ENCODE measurements at places on chromosomes 5 and 9. TPM values are rescaled to one million over a fixed set of nuclear protein-coding genes. Genes with fewer than 3 reads are reported as not detected.

Gene EFNA5
- total RNA-seq: 11.1 TPM

Gene CLTA
- total RNA-seq: 205 TPM

Gene CCNO
- not detected for total RNA-seq

Gene GPRIN1
- total RNA-seq: 8.0 TPM

Gene GPX8
- 85.6 TPM for total RNA-seq

Gene ZFYVE16
- 17.6 TPM for total RNA-seq

Gene PTTG1
- 172 TPM for total RNA-seq

Gene RNF208
- total RNA-seq: not detected

Gene FOXD4L6
- 0.37 TPM for total RNA-seq

Gene HK3
- not detected for total RNA-seq

Gene CDC20B
- not detected for total RNA-seq

Gene IL3
- total RNA-seq: not detected

Gene PCDHGC5
- total RNA-seq: 2.9 TPM

Gene TLX3
- total RNA-seq: not detected

Gene GRIA1
- under 0.01 TPM for total RNA-seq

Gene MOCS2
- total RNA-seq: 41.6 TPM

Gene LCN9
- total RNA-seq: not detected

Gene CCDC192
- total RNA-seq: not detected

Gene CDO1
- 7.3 TPM for total RNA-seq

Gene PDE8B
- total RNA-seq: not detected

Gene CD274
- total RNA-seq: 1.8 TPM

Measured in subcutaneous preadipocyte (primary cell).